ENCODE measurements at places on chromosomes 2 and 18. TPM values are rescaled to one million over a fixed set of nuclear protein-coding genes. Genes with fewer than 3 reads are reported as not detected.

- DNase-seq = no peak
These were observed 12.2 kb upstream of the SH3BP4 start for GRCh38 chr2:234939576-234939975.

DNA sequence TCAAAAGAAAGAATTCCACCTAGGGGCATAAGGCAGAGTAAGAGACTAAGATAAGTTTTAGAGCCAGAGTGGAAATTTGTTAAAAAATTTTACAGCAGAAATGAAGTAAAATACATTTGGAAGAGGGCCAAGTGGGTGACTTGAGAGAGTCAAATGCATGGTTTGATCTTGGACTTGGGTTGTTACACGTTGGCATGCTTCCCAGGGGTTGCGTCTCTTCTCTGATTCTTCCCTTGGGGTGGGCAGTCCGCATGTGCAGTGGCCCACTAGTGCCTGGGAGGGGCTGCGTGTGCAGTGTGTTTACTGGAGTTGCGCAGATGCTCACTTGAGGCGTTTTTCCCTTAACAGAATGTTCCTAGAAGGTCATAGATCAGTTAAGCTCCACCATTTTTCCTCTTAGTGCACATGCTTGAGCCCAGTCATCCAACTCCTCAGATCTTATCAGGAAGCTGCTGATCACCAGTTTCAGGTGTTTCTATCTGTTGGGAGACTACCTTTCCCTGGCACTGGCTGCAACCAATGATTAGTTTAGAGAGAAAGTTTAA, 13.1 kb downstream of the SEH1L start:
- DNase-seq = no peak

C2orf80 gene
- not detected for total RNA-seq

DNA sequence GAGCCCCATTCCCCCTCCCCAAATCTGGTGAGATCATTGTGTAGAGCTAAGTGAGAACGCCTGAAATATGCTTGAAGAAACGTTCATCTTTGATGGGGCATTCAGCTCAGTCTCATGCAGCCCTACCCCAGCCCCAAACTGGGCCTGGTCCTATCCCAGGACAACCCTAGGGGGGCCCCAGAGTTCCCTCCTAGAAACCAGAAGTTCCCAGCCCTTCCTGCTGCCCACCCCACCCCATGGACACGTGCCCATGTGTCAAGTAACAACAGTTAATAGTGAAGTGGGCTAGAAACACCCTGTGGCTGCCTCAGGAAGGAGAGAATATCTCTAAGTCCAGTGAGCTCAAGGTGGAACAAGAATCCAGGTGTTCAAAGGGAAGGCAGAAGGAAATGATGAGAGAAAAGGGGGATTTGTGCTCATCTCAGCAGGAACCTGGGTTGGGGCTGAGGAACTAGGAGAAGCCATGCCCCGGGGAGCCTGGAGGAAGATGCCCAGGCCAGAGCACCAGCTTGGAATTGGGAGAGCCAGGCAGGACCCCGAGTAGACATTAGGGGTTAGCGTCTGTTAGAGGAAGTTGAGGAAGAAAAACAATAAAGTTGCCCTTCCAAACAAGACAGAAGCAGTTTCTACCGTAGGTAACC, 20.1 kb upstream of the SLC20A1 start:
- DNase-seq = no peak

GRCh38 chr2:28185153-28185552, 207.5 kb upstream of the FOSL2 start:
- DNase-seq = no peak

GRCh38 chr2:46657042-46657504, 177.7 kb downstream of the TMEM247 start:
- DNase-seq = no peak

GRCh38 chr2:236637686-236638569, 68.3 kb downstream of the ACKR3 start:
- DNase-seq = no peak

DNA sequence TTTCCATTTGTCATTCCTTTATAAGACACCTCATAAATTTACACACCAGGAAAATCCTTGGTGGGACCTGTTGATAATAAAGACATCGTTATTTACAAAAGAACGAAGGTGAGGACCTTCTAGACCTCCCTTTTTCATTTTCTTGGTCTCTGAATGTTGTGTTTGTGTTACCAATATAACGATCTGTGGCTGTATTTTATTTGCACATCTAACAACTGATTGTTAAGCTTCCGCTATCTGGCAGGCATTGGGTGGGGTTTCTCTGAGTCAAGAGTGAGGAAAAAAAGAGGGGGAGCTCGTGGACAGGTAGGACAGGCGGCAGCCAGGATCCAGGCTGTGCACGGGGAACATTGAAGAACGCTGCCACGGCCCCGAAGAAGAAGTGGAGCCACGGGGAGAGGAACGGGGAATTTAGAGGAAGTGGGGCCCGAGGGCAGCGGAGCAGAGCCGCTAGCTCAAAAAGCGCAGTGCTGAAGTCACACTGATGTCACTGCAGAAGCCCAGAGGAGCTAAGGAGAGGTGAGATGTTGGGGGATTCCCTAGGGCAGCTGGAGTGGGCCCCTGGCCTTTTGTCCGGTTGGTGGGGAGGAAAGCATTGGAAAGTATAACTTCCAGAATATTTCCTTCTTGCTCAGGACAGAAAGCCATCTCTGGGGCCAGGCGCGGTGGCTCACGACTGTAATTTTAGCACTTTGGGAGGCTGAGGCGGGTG, 20.9 kb upstream of the DNMT3A start:
- DNase-seq = peak; percentile 75

DNA sequence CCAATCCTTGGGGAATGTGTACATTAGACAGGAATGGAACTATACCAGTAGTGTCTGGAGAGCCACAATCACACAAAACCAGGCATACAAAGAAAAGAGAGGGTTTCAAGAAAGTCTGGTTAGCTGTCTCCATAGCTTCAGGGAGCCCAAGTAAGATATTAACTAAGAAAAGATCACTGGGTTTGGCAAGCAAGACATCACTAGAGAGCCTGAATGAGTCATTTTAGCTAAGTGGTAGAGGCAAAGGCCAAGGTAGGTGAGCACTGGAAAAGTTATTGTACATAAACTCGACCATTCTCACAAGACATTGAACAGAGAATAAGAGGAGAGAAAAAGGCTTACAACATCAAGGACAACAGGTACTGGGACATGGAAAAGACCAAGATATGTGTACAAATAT, 143.8 kb upstream of the ARL4C start:
- no peak for DNase-seq

MGAT5 gene
- total RNA-seq = 79.3 TPM

WDR7 gene
- 29.2 TPM for total RNA-seq

OSBPL6 gene
- 4.2 TPM for total RNA-seq

GRCh38 chr18:48813321-48813720, 137.4 kb downstream of the SMAD7 start:
- DNase-seq = no peak

PRKAG3 gene
- not detected for total RNA-seq

DNA sequence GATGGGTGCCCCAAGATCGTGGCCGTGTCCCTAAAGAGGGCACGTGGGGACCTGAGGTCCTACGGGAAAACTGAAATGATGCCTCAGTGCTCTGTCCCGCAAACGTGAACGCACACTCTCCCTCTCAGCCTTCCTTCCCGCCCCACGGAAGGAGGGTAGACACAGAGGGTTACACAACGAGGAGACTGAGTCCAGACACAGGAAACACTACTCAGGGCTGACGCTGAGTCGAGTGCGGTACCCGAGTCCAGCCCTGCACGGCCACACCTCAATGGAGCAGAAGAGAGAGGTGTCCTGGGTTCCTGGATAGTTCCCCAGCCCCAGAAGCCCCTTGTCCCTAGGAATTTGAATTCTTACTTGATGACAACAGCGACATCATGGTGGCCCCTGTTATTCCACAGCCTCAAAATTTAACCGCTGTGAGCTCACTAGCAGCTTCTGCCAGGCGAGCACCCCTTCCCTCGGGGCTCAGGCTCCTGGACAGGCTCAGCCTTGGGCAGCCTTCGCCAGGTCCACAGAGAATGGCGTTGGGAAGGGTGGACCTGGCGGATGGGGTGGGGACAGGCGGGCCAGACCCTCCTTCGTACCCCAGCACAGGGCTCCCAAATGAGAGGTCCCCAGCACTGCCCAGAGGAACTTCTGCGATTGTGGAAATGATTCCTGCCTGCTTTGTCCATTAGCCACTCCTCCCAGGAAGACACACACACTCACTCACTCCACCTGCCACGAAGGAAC, 980 bp upstream of the RNPEPL1 start:
- peak; percentile 58 for DNase-seq

MLPH gene
- total RNA-seq = 20.4 TPM

MALL gene
- 10.6 TPM for total RNA-seq

DNA sequence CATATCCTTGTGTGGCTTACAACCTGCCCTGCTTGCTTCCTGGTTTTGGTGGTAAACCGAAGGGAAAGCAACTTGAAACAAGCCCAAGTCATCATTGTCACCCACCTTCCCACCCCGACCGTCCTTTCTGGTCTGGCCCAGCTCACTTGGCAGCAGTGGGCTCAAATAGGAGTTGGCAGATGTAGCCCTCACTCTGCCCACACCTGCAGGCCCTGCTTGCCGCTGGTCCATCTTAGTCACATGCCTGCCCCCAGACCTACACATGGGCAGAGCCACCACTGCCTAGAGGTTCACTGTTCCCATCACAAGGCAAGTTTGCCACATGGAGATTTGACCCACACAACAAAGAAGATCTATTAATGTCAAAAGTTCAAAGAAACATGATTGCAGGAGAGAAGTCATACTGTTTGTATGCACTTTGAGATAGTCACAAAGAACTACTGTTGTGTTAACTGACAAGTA, 9.3 kb downstream of the EIPR1 start:
- DNase-seq = no peak

DNA sequence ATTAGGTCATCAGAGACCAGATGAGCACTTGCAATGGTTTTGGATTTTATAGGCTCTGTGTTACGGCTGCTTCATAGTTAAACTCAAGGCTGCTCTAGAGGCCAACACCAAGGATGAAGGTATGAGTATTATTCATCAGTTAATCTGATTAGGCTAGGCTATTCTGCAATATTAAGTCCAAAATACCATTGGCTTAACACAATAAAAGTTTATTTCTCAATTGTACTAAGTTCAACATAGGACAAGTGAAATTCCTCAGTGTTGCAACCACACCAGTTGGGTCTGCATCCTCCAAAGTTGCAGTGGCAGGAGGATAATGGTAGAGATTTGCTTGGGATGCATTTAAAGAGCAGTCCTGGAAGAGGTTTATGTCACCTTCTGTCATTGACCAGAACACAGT, 538.3 kb upstream of the CDH2 start:
- DNase-seq = no peak

GRCh38 chr2:65558743-65559142, 126.3 kb upstream of the SPRED2 start:
- no peak for DNase-seq

DNA sequence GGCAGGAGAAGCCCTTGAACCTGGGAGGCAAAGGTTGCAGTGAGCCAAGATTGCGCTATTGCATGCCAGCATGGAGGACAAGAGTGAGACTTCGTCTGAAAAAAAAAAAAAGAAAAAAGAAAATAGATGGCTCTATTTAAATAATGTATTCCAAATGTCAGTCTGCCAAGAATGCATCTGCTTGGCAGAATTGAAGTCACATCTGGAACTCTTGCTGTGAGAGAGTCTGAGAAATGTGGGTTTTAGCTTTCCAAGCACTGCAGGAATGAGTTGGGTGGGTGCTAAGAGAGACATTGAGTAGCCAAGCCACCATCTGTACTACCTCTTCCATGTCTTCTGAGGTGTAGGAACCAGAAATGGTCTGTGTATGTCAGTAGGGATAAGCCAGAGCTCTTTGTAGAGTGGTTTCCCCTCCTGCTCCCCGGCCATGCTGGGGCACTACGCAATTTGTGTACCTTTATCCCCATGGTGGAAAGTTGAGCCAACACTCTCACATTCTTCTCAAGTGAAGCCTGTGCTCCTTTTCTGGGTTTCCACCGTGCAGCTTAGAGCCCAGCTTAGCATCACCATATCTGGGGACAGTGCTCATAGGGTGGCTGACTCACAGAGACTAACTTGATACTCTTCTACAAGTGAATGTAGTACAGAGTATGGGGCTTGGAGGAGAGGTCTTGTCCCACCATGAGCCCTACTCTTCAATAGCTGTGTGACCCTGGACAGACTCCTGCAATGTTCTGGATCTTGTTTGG, 25.3 kb downstream of the IL1F10 start:
- DNase-seq = no peak

GRCh38 chr18:60232541-60232940, 140.0 kb downstream of the MC4R start:
- DNase-seq = no peak

DSG1 gene
- total RNA-seq = 0.38 TPM

GRCh38 chr2:200614249-200614648, 28.4 kb downstream of the AOX1 start:
- no peak for DNase-seq

DNA sequence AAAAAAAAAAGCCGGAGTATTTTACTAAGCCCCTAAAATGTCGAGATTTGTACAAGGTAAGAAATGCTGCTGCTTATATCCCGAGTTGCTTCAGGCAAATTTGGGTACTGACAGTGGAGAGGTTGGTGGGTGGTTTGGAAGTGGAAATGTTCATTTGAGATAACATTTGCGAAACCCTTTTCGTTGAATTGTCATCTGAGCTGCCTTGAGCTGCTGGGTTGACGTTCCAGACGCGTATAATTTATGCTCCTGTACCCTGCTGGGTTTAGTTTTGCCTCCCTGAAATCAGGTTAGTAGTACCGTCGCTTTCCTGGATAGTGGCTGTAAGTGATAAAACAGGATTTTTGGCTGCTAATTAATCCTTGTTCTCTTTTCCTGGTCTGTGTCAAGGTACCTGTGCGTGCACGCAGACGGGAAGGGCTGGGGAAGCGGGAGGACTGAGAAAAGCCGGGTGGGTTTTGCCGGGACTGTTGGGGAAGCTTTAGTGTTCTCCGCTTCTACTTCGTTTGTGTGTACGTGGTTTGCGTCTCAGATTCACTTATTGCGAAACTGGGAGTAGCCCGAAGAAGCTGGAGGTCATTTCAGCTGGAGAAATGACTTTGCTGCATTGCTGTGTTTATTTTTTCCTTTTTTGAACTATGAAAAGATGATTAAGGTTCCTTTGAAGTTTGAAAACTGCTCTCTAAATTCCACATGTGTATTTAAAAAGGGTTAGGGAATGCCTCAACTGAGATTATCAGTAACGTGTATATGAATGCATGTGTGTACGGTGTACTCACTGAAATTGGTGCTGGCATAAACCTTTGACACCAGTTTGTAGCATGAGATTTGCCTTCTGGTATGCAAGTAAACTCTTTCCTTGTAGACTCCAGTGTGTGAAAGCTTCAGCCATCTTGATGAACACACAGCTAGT, 709 bp downstream of the UGP2 start:
- DNase-seq = peak; percentile 33

- no peak for DNase-seq
These were observed 467.1 kb downstream of the MBD2 start for GRCh38 chr18:53757328-53757727.
